Right ventricle myocardium superior (tissue), 1 donor: ENCODE measurements at places on chromosomes 1 and 21. TPM values are rescaled to one million over a fixed set of nuclear protein-coding genes. Genes with fewer than 3 reads are reported as not detected.

- no peak for DNase-seq
These were observed 311.0 kb upstream of the CXADR start for GRCh38 chr21:17201741-17202260.

- DNase-seq: no peak
These were observed at the start of gene CCDC185 for GRCh38 chr1:223393275-223394214. Gene CCDC185 (plus strand): TSS chr1:223393415. CDS start chr1:223393476, 61 bp downstream.

- DNase-seq: no peak
These were observed 52.9 kb upstream of the CNTN2 start for GRCh38 chr1:204990059-204990664.

GRCh38 chr1:220908757-220909156 is 29.5 kb downstream of the HLX start:
- no peak for DNase-seq

DNA sequence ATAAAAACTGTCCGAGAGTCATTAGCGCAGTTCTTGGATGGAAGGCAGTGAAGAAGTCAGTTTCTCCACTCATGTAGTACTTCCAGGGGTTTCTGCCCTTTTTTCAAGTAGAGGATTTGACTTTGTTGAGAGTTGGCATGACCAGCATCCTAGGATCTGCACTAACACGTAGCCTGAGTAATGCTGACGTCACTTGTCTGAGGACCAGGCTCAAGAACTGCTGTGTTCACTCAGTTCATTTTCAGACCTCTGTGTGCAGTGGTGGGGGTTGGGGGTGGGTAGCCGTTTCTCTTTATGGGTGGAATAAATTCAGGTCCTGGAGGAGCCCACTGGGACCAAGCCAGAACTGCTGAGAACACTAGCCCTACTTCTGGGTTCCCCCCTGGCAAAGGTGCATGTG is 53.3 kb downstream of the MRPS6 start:
- DNase-seq: no peak

- no peak for DNase-seq
These were observed 29.5 kb downstream of the RUNX1 start for GRCh38 chr21:35019631-35020032.

- DNase-seq: no peak
These were observed 59.9 kb downstream of the WARS2 start for GRCh38 chr1:119080586-119080985.

- DNase-seq: no peak
These were observed 42.4 kb downstream of the MTARC1 start for GRCh38 chr1:220828950-220829586.

The RBM11 gene
- not detected for total RNA-seq

The DDR2 gene
- 36.6 TPM for total RNA-seq

The LRP8 gene
- total RNA-seq: 1.5 TPM

The PDE4B gene
- total RNA-seq: 10.6 TPM

The LRRC53 gene
- not detected for total RNA-seq

The CATSPERE gene
- total RNA-seq: 0.65 TPM

The ILF2 gene
- 55.3 TPM for total RNA-seq
